Activated naive CD8-positive, alpha-beta T cell treated with anti-CD3 and anti-CD28 coated beads for 36 hours (primary cell): ENCODE measurements at places on chromosomes 6 and 20. TPM values are rescaled to one million over a fixed set of nuclear protein-coding genes. Genes with fewer than 3 reads are reported as not detected.

The PGC gene
- not detected for total RNA-seq

The TRPC4AP gene
- total RNA-seq: 43.1 TPM

The GGTLC1 gene
- not detected for total RNA-seq

The NOTCH4 gene
- 0.88 TPM for total RNA-seq

The HDGFL1 gene
- not detected for total RNA-seq

The SAMD10 gene
- 19.3 TPM for total RNA-seq

The SASH1 gene
- total RNA-seq: 0.04 TPM

The FKBP5 gene
- total RNA-seq: 110 TPM

The PAX1 gene
- total RNA-seq: not detected

The RNGTT gene
- 19.7 TPM for total RNA-seq

The TREM1 gene
- 0.30 TPM for total RNA-seq

DNA sequence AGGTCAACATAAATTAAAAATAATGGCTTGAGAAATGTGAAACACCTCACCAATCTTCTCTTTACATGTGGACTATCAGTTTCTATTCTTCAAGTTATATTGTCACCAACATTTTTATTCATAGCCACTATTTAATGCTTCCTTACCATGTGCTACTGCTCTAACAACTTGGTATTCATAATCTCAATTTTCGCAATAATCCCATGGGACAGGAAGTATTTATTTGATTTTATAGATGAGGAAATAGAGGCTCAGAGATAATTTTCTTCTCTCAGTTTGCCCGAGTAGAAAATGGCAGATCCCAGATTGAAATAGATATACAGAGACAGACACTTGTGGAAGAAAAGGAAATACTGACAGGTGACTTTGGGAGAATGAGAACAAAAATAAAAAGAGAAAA, 66.6 kb downstream of the FAM83B start:
- DNase-seq: no peak

DNA sequence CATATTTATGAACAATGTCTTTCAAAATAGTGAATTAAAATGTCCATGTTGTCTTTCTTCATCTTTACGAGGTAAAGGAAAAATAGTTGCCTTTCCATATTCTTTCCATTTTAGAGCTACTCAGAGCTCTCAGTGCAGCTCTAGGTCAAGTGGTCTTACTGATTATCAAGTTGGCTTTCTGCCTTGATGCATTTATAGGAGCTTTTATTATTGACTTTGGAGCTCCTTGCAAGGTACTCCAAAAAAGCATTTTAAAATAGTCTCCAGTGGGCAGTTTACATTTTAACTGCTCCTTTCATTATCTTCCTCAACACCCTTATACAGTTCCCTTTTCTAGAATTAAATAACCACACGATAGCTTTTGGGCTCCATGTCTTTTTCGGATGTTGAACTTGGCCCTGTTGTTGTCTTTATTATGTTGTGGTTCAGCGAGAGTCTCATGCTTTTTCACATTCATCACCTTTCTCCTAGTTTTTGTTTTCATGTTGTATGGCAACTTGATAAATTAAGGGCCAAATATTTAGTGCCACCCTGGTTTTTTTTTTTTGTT, 122.9 kb downstream of the CLIC5 start:
- DNase-seq: no peak

GRCh38 chr20:32767418-32768198, 5.4 kb downstream of the DNMT3B start:
- DNase-seq: no peak

DNA sequence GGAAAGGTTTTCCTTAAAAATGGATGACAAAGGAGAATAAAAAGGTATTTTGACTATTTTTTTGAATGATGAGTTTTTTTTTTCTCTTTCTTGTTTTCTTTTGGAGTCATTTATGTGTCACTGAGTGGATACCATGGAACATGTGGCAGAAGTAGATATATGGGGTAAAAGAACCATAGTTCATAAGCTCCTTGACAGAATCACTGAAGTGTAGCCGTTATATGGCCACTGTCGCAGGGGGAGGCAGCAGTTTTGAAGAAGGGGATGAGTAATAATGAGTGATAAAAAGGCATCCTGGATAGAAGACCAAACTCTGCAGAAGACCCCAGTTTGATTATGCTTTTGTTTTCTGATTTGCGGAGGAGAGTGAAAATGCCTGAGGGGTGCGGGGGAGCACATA, 15.5 kb downstream of the PTPN1 start:
- no peak for DNase-seq

GRCh38 chr6:145036848-145037567, 698.3 kb downstream of the EPM2A start:
- no peak for DNase-seq

- no peak for DNase-seq
These were observed 94.6 kb upstream of the INSM1 start for GRCh38 chr20:20273286-20273685.

- no peak for DNase-seq
These were observed 49.4 kb downstream of the ADAT2 start for GRCh38 chr6:143401068-143401446.

DNA sequence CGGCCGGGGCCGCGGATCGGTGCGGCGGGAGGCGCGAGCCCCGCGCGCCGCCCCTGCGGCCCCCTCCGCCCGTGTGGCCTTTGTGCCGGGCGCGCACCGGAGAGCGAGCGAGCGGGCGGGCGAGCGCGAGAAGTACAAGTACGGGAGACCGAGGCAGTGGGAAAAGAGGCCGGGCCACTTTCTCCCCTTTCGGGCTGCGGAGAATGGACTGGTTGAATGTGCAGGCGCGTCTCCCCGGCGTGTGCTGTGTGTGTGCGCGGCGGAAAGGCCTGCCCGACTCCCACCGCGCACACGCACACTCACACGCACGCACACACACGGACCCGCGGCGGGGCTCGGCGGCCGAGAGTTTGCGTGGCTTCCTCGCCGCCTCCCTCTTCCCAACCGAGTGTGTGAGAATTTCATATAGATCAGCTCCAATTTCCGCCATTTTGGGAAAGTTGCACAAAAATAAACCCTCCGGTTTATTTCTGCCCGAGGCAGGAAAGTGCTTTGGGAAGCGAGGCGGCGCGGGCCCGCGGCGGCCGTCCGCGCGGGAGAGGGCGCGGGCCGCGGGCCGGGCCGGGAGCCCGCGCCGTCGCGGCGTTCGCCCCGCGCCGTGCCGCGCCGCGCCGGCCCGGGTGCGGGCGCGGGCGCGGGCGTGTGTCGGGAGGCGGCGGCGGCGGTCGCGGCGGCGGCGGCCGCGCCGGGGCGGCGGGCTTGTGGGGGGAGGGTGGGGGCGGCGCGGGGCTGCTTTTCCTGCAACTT, 1.1 kb downstream of the L3MBTL3 start:
- peak; percentile 43 for DNase-seq

GRCh38 chr6:129321303-129321702, 388.7 kb downstream of the ARHGAP18 start:
- no peak for DNase-seq

DNA sequence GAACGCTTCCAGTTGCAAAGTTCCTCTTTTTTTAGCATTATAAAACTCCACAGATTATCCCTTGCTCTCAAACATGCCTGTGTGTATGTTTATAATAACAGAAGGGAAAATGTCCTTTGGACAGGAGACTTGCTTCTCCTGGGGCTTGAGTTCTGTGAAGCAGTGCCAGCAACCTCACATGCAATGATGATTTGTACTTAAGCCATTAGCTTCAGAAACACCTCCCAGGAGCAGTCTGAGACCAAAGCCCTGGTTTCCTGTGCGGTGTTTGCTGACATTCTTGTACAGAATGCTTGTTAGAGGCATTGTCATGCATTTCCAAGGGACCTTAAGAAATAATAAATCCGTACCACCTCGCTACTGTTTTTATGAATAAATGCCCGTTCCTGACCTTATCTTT, 752.8 kb downstream of the CBLN4 start:
- DNase-seq: no peak

GRCh38 chr20:47581090-47581489, 79.4 kb downstream of the NCOA3 start:
- no peak for DNase-seq

DNA sequence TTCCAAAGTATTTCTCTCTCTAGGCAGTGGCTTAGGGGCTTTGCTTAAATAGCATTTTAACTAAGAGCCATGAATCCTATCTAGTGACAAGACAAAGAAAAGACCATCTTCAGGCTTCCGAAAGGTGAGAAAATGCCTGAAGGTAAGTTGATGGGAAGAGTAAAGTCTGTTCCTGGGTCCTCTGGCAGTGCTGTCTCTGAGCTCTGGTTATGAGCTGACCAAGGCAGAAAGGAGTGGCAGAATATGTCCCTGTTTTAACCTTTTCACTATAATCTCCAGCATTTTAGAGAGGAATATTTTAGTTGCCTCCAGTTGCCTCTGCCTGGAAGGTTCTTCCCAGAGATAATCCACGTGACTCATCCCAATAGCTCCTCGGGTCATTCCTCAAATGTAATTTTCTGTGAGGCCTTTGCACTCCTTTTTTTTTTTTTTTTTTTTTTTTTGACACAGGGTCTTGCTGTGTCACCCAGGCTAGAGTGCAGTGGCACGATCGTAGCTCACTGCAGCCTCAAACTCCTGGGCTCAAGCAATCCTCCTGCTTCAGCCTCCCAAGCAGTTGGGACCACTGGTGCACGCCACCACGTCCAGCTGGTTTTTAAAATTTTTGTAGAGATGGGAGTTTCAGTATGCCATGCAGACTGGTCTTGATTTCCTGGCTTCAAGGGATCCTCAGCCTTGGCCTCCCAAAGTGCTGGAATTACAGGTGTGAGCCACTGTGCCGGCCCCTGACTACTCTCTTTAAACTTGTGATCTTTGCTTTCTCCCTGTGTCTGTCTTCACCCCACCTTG, 3.7 kb upstream of the ARMH2 start:
- no peak for DNase-seq

GRCh38 chr6:119148825-119149525, 70.5 kb upstream of the FAM184A start:
- no peak for DNase-seq

DNA sequence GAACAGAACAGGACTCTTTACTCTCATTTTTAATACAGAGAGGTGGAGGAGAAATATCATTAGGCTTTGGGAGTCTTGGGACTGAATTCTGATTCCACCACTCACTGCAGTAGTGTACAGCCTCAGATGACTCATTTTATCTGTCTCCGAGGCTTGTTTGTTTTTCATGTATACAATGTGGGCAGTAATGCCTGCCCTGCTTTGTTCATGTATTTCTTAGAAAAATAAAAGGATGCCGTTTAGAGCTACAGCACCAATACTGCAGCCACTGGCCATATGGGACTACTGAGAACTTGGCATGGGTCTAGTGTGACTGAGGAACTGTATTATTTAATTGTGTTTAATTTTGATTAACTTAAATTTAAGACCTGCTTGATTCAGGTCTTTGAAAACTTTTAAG, 41.2 kb upstream of the JAG1 start:
- no peak for DNase-seq

DNA sequence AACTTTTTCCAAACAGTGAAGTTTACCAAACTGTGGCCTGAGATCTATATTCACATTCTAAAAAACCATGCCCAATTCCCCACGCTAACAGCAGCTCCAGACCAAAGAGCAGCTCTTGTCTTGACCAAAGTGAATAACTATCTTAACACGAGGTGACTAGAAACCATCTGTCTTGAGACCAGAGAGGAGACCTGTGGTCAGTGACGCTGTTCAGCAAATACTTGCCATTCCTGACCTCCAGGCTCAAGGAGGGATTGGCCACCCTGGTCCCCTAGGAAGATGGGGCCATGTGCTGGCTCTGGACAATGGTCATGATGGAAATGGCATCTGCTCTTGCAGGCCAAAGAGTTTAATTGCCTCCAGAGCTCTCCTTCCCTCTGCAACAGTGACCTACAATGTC, 104.4 kb upstream of the CD93 start:
- no peak for DNase-seq

- DNase-seq: no peak
These were observed 102.1 kb downstream of the KCNB1 start for GRCh38 chr20:49380337-49380780.

DNA sequence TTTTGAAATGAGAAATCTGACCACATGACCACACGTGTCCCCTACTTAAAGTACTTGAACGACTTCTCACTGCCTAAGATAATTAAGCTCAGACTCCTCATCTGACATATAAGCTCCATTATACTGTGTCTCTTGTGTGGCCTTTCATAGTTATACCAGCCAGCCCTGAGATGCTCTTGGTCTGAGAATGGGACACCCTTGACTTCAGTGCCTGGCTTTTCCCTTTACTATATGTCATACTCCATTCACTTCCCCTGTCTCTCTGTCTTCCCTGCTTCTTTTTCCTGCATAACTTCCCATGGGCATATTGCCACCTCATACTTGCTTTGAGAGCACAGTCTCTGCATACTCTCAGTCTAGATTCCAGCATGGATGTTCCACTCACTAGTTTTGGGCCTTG, 53.4 kb upstream of the TINAG start:
- DNase-seq: no peak

- no peak for DNase-seq
These were observed 26.9 kb downstream of the BICRAL start for GRCh38 chr6:42808492-42809483.

DNA sequence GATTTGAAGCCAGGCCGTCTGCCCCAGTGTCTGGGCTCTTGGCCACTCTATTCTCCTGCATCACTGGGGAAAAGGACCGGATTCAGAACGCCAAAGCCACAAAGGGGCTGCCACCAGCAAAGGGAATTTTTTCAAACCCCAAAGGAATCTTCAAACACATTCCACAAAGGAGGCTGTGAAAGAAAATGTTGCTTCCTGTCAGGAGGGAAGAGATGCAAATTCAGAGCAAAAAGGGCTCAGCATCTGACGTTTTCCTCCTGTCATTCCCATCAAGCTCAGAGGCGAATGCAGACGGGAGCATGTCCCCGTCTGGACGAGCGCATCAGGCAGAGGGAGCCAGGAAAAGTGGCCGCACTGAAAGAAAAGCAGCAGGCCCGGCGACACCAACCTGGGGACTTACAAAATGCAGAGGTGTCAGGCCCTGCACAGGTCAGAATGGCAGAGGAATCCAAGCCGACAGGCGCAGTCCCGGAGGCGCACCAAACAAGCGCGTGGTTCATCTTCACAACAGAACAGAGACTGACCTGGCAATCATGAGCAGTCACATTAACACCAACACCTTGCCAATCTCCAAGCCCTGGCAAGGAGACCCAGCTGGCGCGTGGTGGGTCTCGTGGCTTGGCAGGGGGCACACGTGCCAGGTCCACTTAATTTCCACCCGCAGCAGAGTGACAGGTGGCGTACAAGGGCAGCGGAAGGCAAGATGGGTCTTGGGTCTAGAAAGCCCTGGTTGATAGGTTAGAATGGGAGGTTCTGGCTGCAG, 62.8 kb downstream of the GRM4 start:
- no peak for DNase-seq

GRCh38 chr6:53161481-53162009, 12.9 kb upstream of the GCM1 start:
- DNase-seq: no peak

DNA sequence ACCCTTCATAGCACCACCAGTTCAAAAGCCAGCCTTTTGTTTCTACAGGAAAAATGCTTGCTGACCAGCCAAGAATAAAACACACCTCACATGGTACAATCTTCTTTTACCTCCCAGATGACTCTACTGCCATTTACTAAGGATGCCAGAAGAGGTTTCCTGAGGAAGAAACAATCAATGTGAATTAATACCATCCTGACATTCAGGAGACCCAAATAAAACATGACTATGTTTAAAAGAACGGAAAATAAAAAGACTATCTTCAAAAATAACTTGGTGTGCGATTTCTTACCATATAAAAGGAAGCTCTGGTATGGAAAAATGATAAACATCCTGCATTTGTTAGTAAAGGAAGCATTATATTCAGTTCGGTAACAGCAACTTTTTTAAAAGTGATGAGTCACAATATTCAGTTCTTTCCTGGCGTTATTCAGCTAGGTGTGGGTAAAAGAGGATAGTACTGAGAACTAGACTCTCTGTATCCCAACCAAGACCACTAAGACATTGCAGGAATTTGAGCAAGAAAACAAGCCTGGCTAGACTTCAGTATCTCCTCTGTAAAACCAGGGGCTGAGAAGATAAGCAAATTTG, 16.3 kb downstream of the COL21A1 start:
- DNase-seq: no peak

GRCh38 chr6:166201878-166202277, 34.2 kb upstream of the TBXT start:
- no peak for DNase-seq
